ENCODE measurements at places on chromosomes 16 and 17. TPM values are rescaled to one million over a fixed set of nuclear protein-coding genes. Genes with fewer than 3 reads are reported as not detected.

Gene ABCA8
- total RNA-seq = 0.32 TPM

Gene C16orf46
- total RNA-seq = 0.32 TPM

Gene STX1B
- under 0.01 TPM for total RNA-seq

Gene MMP25
- total RNA-seq = under 0.01 TPM

Gene SLC38A8
- total RNA-seq = not detected

Gene PGAP3
- 5.6 TPM for total RNA-seq

Gene TMC5
- not detected for total RNA-seq

Gene CCDC92B
- total RNA-seq = not detected

Gene NECAB2
- total RNA-seq = not detected

Gene CCL23
- total RNA-seq = not detected

Gene LHX1
- not detected for total RNA-seq

Gene MYH2
- total RNA-seq = not detected

Gene RASL10B
- 0.32 TPM for total RNA-seq

Gene RBFOX1
- not detected for total RNA-seq

Gene CCDC43
- 49.7 TPM for total RNA-seq

Gene SCGB1C2
- total RNA-seq = not detected

Gene CD68
- total RNA-seq = 1.1 TPM
